Lung (tissue), 17 donors: ENCODE measurements at places on chromosomes 16 and 17.
A peak's percentile ranks its signal among the peaks of the same experiment; 100 is the strongest.

GRCh38 chr17:6162216-6162615 lies 92.0 kb downstream of the WSCD1 start:
- no peak for DNase-seq

- DNase-seq = no peak
Measured at GRCh38 chr16:18800293-18800692, 1.1 kb downstream of the ARL6IP1 start.

- DNase-seq = peak; percentile 73
Measured at GRCh38 chr17:57946798-57947358, 8.3 kb downstream of the CUEDC1 start.

DNA sequence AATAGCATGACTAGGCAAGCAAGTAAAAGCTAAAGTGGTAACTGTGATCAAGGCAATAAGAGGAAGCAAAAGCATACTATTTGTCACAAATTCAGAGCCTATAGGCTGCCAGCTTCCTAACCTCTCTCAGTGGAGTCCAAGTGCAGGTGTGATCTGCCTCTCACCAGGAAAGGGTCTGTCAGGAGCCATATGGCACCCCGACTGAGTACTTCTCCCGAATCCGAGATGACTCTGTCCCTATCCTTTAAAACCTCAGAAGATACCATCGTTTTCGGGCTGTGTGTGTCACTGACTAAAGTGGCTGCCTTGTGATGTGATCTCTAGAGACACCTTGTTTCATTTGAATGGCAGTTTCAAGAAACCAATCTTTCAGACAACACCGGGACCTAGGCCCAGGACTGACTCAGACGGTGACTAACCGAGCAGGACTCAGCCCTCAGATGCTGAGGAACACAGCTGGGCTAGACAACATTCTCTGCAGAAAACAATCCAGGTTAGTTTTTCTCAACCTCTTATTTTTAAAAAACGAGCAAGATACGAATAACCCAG lies 63.6 kb downstream of the SMG6 start:
- DNase-seq = no peak

- DNase-seq = peak; percentile 69
Measured at GRCh38 chr16:66480265-66481080, 53.4 kb downstream of the BEAN1 start.

GRCh38 chr17:75625813-75626486 lies 7.3 kb upstream of the SMIM5 start:
- DNase-seq = no peak
